ENCODE measurements at places on chromosomes 3 and 15.
A peak's percentile ranks its signal among the peaks of the same experiment; 100 is the strongest.

GRCh38 chr3:113712129-113712528, 15.7 kb upstream of the USF3 start:
- DNase-seq, result no peak

DNA sequence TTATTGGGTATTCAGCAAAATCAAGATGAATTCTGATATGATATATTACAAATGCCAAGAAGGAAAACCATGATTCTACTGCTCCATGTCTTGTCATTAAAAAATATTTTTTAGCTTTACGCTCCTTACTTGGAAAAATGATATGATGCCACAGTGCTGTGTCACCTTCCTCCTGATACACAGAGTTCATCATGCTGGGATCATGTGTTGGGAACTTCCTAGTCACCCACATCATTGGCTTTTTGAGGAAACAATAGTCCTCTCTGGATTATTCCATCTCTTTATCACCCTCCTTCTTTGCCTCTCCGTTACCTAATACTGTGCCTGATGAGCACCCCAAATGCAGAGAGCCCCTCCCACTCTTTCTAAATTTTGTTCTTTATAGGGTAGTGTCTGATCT, 94.3 kb upstream of the PFN2 start:
- no peak for DNase-seq

GRCh38 chr3:183295211-183295610, 42.2 kb downstream of the B3GNT5 start:
- no peak for DNase-seq

DNA sequence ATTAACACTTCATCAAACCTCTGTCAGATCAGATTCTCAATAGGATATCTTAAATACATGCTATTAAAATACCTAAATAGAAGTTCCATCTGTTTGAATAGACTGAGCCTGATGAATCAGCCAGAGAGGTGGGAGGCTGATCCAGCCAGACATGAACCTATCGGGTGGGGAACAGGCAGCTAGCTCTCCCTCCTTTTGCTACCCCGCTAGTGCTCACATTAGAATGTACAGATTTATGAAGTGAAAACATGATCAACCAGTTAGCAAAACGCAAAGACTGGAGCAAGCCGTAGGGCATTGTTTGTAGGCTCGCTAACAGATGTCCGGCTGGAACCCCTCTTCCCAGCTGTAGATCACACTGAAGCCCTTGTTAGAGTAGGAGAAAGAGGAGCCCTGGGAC, 54.4 kb downstream of the GTF2E1 start:
- DNase-seq, result no peak

DNA sequence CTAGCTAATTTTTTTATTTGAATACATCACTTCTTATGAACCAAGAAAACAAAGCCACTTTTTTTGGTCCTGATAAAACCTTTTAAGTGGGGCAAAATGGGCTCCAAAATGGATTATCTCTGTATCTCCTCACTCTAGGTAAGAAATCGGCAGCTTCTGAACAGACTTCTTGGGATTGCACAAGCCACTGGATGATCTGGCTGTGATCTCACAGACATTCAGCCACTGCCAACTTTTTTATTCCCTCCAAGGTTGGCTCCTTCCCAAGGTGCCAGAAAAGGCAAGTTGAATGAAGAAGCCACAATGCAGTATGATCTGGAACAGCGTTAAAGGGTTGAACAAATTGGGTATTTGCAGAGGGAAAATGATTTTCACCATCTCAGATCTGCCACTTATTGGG, 73.2 kb downstream of the PRICKLE2 start:
- no peak for DNase-seq

- no peak for DNase-seq
These were observed 135.8 kb upstream of the CTDSPL start for GRCh38 chr3:37725842-37726241.

DNA sequence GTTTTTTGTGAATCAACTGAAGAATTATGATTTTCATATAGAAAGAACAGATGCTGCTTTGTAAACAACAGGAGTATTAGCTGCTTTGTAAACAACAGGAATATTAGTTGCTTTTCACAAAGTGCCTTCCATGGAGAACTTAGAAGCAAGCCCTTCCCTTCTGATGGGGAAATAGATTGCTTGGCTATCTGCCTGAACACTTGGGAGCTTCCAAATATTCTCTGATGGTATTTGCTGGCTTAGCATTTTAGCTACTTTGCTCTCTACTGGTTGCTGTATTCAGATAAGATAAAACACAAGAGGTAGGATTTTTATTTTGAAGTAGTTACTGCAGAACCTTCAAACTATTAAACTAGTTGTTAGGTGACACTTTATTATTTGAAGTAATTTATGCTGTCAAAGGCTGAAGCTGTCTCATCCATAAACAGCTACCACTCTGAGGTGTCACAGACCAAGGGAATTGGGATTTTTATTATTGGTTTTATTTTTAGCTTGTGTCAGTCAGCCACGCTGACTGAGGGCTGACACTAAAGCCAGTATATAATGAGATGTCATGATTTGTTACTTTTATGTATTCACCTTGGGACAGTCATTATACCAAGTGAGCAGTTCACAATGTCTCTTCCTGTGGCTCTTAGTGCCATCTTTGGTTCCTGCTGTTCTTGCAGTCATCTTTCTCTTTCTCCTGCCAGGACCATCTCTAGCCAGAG, 50.0 kb downstream of the ZIC1 start:
- no peak for DNase-seq

DNA sequence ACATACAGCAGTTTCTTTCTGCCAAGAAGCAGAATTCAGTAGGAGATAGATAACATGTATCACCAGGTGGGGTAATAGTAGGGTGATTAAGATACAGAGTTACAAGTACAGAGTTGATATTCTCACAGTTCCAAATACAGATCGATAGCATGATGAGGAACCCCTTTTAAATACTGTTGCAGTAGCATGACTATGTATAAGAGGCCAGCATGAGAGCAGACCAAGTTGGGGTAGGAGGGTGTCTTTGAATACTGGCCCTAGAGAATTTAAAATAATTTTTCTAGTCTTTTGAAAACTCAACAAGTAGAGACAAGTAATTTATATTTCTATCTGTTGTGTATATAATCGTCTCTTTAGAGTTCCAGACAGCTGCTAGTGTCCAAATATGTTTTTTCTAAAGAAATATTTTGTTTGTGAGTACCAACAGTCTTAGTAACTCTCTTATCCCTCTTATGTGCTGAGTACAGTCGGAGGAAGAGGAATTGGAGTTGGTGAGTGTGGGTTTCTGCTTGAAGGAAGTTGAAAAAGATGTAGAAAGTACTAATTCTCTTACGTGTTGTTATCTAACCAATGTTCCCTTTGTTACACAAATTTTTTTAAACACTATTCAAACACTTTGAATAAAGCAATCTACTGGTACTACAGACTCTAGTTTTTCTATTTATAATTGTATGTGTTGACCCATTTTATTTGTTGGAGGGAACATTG, 30.2 kb downstream of the LYSMD4 start:
- DNase-seq, result no peak

DNA sequence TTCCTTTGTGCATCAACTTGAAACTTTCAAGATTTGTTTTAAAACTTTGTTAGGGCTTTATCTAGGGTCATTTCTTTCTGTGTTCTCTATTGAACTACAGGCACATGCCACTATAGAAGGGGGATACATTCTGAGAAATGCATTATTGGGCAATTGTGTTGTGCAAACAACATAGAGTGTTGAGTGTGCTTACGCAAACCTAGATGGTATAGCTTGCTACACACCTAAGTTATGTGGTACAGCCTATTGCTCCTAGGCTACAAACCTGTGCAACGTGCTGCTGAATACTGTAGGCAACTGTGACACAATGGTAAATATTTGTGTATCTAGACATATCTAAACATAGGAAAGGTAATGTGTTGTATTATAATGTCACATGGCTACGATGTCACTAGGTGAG, 33.0 kb upstream of the KLF13 start:
- DNase-seq, result no peak

GRCh38 chr15:98666841-98667240, 18.5 kb downstream of the IGF1R start:
- DNase-seq, result no peak

DNA sequence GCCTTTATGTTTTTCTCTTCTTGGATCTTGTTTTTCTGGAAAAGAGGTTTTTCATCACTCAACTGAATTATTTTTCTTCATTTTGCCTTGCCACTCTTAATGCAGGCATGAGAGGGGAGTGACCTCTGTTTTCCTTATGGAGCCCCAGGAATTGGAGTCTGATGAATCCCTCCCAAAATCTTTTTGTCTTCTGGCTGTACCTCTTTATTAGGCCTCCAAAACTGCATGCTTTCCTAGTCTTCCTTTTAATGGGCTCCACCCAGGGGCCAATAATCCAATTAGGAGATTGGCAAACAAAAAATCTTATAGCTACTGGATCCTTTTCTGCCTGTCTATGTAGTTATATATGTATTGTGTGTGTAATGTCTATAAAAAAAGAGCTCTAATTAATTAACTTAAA, 192.4 kb upstream of the PEX5L start:
- DNase-seq, result no peak

DNA sequence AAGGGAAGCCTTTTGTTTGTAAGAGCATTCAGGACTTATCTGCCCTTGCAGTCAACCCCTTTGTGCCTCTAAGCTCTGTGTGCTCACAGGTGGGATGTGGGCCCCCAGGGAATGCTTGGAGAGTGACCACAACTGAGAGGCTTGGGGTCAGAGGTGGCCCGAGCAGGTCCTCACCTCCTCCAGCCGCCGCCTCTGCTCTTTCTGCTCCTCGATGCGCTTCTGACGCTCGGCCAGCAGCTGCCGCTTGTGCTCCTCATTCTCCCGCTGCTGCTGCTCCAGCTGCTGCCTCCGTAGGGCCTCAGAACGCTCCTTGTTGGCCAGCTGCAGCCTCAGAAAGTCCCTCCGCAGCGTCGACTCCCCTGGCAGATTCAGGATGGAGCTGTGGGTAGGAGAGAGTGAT, 130.8 kb upstream of the SLC2A2 start:
- DNase-seq, result no peak

- no peak for DNase-seq
These were observed 123.6 kb upstream of the SMAD3 start for GRCh38 chr15:66941791-66942190.

DNA sequence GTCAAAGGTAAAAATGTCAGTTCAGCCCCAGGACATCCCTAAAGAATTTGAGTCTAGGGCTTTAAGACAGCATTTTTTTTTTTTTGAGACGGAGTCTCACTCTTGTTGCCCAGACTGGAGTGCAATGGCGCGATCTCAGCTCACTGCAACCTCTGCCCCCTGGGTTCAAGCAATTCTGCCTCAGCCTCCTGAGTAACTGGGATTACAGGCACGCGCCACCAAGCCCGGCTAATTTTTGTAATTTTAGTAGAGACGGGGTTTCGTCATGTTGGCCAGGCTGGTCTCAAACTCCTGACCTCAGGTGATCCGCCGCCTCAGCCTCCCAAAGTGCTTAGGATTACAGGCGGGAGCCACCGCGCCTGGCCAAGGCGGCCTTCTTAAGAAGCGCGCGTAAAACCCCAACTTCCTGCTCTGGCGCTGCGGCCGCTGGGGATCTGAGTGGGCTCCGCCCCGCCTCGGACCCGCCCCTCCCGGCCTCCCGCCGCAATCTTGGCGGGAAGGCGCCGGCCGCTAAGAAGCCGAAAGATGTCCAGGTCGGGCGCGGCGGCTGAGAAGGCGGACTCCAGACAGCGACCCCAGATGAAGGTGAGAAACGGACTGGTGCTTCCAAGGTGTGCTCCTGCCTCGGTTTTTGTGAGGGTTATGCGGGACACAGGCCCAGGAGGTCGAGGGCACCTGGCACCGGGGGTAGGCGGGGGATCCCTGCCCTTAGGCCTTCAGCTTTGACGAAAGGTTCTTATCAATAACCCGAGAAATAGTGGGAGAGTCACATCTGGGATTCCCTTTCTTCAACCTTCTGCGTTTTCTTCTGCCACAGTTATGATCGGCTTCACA, at the start of gene WDR76:
Gene WDR76 (plus strand): TSS at position 495 of the 834 bp plus-strand sequence. CDS start 31 bp downstream, at position 526.
- DNase-seq, result peak; percentile 87

DNA sequence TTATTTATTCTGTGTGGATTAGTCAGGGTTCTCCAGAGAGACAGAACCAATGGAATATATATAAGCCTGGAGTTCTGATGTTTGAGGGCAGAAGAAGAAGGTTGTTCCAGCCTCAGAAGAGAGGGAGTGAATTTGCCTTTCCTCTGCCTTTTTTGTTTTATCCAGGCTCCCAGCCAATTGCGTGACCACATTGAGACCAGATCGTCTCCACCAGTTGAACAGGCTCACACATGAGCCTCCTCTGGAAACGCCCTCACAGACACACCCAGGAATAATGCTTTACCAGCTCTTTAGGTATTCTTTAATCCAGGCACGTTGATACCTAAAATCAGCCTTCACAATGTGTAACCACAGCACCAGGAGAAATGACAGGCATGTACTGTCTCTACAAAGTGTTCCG, 923.1 kb downstream of the TBL1XR1 start:
- DNase-seq, result no peak

DNA sequence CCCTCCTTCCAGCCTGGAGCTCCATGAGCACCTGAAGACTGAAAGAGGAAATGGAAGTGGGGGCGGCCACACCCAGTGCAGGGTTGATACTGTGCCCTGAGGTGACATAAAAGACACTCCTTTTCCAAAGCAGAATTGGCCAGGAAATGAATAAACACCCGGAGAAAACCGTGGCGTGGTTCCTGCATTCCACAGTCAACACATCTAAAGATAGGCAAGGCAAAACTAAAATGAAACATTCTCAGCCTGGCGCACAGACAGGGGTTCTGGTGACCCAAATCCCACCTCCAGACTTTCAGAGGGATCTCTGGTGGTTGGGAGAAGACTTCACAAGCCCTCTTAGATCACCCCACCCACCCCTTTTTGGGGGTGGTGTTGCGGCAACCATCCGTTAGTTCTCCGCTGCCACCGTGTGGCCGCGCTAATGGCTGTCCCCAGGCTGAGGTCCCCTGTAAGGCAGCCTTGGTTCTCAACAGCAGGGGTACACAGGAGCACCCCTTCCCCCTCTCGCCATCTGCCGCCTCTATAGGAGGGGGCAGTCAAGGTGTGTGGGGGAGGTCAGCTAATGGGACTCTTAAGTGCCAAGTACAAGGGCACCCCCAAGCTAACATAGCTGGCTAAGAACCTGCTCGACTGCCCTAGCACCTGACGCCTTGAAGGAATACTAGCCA, 2.5 kb upstream of the MST1R start:
- DNase-seq, result peak; percentile 75

All from GM10248 (cell line).